Thyroid gland (tissue), 4 donors: ENCODE measurements at places on chromosomes 11 and 22.

- DNase-seq = no peak
Measured at GRCh38 chr11:86210898-86211297, 33.7 kb upstream of the EED start.

- DNase-seq = no peak
Measured at GRCh38 chr11:84021291-84021690, 735.1 kb upstream of the CCDC90B start.

DNA sequence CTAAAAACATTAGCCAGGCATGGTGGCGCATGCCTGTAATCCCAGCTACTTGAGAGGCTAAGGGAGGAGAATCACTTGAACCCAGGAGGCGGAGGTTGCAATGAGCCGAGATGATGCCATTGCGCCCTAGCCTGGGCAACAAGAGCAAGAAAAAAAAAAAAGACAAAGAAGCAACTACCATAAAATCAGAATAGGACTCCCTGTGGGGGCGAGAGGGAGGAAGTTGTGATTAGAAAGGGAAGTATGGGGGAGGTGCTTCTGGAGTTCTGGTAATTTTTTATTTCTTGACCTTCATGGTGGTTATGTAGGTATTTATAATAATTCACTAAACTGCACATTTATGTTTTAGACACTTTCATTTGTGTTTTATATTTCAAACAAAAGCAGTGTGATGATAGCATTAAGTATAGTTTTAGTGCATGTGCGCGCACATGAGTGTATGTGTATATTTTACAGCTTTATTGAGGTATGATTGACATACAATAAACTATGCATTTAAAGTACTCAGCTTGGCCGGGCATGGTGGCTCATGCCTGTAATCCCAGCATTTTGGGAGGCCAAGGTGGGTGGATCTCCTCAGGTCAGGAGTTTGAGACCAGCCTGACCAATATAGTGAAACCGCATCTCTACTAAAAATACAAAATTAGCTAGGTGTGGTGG is 43.5 kb downstream of the SIK2 start:
- no peak for DNase-seq

GRCh38 chr11:2200957-2201519 is 29.4 kb upstream of the TH start:
- DNase-seq = no peak

GRCh38 chr11:102493524-102493923 is 37.0 kb downstream of the MMP7 start:
- no peak for DNase-seq
